ENCODE measurements at places on chromosomes 3 and 15.

- no peak for DNase-seq
Measured at GRCh38 chr3:182212479-182213076, 500.9 kb downstream of the SOX2 start.

GRCh38 chr15:21267226-21267625 is 173.1 kb downstream of the POTEB3 start:
- DNase-seq, result no peak

- no peak for DNase-seq
Measured at GRCh38 chr15:32881528-32881927, 163.7 kb downstream of the GREM1 start.

DNA sequence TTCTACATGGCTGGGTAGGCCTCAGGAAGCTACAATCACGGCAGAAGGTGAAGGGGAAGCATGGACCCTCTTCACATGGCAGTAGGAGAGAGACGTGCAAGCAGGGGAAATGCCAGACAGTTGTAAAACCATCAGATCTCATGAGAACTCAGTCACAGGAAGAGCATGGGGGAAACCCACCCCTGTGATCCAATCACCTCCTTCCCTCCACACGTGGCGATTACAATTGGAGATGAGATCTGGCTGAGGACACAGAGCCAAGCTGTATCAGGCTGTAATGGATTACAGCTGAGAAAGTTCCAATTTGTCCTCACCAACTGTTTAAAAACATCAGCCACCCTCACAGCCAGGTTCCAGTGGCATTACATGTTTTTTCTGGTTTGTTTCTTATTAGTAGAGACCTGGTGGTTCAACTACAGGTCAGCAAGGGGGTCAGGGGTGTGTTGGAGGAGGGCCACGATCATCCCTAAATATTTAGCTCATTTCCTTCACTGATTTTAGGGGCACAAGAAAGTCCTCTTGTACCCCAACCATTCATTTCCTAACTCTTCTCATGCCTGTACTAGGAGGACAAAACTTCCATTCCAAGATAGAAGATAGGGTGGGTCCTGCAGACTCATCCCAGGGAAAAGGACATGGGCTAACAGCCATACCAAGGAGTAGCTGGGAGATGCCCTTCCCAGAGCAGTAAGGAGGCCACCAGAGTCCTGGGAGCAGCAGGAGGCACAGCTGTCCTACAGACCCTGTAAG is 54.4 kb downstream of the ANXA2 start:
- no peak for DNase-seq

DNA sequence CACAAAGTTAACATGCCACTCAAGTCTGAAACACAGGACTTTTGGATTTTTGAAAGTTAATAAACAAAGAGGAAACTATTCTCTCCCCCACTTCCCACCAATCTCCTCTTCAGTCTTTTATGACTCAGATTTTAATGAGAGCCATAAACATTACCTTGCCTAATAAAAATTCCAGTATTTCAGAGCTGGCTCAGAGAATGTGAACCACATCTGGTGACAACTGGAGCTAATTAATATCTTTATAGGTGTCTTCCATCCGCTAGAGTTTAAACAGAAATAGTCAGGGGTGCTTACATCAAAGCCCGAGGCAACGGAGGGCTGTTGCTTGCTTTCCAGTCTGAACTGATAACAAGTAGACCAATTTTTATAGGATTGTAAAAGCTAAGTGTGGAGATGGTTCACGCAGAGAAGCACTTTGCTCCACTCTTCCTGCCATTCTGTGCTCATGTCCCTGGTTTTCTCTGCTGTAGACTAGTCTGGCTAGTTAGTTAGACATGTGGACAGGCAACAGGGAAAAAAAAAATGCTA is 363.6 kb downstream of the NR2F2 start:
- no peak for DNase-seq

DNA sequence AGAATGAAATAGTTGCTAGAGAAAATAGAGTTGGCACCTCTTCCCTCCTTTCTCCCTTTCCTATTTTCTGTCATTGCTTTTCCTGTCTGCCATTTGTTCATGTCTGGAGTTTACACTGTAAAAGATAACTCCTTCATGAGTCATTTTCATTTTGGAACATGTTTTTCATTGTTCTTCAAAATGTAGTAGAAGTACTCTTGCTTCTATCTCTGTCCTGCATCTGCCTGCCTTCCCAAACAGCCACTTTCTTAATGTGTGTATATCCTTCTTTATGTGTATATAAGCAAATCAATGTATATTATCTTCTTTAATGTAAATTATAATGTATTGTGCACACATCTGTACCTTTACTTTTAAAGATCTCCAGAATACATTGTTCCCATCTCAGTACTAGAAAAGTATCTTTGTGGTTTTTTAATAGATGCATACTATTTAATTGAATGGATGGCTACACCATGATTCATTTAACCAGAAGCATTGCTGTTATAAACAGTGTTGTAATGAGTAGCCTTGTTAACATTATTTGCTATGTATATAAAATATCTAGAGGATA is 41.1 kb downstream of the TSC22D2 start:
- DNase-seq, result no peak

GRCh38 chr3:157586293-157586692 is 83.1 kb upstream of the VEPH1 start:
- DNase-seq, result no peak

DNA sequence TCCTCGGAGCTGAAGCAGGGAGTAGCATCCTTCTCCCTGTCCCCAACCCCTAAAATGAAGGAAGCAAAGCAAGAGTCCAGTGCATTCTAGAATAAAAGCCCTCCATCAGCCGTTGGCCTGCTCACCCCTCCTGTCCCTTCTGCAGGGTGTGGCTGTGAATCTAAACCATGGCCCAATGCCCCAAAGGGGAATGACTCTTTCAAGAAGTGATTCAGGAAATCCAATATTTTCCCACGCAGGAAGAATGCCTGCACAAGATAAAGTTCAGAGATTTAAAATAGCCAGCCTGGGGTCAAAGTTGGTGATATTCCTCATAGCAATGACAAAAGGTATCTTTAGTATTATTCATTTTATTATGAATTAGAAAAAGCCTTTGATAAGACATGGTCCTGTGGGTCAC is 38.5 kb downstream of the SLCO2A1 start:
- DNase-seq, result no peak

DNA sequence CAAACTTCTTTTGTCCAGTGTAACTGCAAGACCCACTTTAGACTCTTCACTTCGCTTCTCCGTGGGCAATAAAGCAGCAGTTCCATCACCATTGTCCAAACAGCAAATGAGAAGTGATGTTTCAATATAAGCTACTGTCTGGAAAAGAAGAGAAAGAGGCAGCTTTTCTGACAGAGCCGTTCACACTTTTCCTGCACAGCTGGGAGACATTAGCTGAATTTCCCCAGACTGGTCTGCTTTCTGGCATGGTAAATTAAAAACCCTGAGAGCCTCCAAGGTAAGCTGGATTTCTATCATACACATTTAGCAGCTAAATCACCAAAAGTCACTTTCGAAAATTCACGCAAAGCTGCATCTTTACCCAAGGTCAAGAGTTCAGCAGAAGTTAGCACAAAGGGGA is 108.5 kb upstream of the CMC1 start:
- DNase-seq, result no peak

GRCh38 chr15:77014132-77015081 is 19.5 kb downstream of the PSTPIP1 start:
- no peak for DNase-seq

DNA sequence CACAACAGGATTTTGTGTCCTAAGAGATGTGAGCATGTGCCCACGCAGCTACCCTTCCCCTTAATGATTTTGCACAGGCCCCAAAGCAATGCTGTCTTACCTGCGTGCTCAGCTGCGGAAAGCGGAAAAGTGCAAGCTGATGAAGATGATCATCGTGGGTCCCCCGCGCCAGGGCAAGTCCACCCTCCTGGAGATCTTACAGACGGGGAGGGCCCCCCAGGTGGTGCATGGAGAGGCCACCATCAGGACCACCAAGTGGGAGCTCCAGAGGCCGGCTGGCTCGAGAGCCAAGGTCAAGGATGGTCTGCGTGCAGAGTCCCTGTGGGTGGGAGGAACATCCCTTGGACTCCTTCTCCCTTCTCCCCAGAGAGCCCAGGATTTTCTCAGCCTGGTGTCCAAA is 103.1 kb downstream of the LRRK1 start:
- DNase-seq, result no peak

GRCh38 chr3:43155464-43156121 is 49.7 kb upstream of the POMGNT2 start:
- no peak for DNase-seq

GRCh38 chr3:159249472-159250174 is 447.8 kb downstream of the MFSD1 start:
- no peak for DNase-seq

DNA sequence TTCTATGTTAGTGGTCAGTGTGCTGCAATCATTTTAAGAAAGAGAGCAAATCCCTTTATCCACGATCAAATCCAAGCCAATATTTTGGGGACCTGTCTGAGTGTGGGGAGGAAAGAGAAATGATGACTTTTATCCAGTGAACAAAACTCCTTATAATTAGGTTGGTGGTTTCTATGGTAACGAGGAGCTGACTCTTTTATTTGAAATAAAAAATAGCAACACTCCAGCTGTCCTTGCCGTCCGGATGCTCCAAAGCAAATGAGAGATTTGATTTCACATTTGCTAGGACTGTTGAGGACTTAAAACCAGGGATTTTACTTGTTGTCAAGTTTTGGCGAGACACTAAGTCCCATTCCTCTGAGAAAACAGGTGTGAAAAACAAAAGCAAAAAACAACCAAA is 154.0 kb upstream of the PRICKLE2 start:
- no peak for DNase-seq

All from activated effector memory CD4-positive, alpha-beta T cell treated with Interleukin-2 at 50 U/mL for 16 hours (primary cell).